ENCODE measurements at places on chromosomes 7 and 10.

- DNase-seq = no peak
Measured at GRCh38 chr7:158377800-158378623, 209.6 kb downstream of the PTPRN2 start.

DNA sequence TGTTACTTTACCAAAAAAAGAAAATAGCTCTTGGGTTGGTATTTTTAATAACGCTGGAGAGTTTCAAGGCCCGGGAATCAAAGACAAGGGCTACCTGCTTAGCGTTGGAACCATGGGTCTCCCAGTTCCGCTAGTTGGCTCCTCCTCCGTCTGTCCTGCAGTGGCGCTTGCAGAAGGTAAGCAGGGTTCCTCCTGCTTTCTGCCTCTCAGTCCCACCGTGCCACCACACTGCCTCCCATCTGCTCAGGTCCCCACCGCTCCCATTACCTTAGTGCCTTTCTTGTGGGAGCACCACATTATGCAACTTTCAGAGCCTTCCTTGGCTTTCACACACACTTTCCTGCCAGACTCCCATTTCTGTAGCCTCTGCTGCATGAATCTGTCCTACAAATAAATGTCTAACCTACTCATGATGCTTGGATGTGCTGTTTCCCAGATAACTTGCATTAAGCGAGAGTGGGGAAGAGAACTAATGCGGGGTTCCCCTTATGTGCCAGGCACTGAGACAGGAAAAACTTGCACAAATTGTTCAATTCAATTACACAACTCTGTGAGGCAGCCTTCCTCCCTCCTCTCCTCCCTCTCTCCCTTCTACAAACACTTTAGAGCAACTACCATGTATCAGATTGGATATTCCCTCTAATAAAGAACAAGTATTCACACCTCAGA lies 124.5 kb downstream of the AOAH start:
- DNase-seq = no peak

DNA sequence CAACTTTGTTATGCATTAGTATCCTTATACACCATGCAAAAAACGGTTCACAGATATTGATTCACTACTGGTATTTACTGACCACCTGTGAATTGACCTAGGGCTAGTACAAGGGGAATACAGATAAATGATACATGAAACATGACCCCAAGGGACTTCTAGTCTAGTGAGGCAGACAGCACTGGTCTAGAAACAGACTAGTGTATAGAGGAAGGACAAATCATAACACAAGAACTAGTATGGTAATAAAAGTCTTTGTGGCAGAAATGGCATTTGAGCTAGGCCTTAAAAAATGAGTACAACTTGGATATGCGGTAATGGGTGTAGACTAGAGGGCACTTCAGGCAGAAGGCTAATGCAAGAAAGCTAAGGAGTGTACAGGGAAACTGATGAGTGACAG lies 86.6 kb downstream of the SLC25A13 start:
- no peak for DNase-seq

DNA sequence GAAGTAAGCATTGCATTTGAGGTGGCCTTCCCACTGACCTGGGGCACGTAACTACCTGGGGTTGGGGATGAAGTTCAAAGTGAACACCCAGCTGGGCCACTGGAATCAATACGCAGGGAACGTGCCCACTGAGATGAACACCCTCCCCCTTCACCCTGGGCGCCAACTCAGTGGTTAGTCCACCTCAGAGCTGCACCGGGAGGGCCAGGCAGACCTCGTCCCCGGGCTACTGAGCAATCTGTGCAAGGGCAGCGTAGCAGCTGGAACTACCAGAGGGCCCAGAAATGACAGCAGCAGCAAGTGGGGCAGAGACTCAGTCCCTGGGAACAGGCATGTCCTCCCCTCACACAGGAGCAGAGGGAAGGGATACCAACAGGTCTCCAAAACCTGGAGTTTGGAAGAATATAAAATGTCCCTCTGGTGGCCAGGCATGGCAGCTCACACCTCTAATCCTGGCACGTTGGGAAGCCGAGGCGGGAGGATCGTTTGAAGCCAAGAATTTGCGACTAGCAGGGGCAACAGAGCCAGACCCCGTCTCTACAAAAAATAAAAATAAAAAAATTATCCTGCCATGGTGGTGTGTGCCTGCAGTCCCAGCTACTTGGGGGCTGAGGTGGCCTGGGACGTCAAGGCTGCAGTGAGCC lies 143.9 kb downstream of the SH3PXD2A start:
- DNase-seq = no peak

DNA sequence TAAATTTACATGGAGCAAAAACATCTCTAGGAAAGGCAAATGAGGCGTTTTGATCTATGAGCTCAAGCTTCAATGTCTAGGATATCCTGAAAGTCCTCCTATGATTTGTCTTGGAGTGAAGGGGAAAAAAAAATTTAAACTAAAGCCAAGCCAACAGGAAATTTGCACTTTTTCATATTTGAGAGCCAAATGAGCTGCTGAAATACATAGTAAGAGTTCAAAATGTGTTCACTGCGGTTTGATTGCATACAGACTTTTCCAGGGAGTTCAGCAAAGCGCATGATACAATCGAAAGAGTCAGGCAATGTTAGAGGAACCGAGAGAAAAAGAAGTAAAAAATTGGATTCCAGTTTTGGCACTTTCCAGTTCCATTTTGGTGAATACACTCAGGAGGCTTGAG lies 633.4 kb upstream of the MGMT start:
- DNase-seq = no peak

DNA sequence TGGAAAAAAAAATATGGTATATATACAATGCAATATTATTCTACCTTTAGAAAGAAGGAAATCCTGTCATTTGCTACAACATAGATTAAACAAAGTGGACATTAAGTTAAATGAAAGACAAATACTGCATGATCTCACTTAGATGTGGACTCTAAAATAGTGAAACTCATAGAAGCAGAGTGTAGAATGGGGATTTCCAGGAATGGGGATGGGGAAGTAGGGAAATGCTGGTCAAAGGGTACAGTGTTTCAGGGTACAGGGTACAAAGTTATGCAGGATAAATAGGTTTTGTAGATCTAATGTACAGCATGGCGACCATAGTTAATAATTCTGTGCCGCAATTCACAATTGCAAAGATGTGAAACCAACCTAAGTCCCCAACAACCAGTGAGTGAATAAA lies 385.5 kb downstream of the SFMBT2 start:
- no peak for DNase-seq

DNA sequence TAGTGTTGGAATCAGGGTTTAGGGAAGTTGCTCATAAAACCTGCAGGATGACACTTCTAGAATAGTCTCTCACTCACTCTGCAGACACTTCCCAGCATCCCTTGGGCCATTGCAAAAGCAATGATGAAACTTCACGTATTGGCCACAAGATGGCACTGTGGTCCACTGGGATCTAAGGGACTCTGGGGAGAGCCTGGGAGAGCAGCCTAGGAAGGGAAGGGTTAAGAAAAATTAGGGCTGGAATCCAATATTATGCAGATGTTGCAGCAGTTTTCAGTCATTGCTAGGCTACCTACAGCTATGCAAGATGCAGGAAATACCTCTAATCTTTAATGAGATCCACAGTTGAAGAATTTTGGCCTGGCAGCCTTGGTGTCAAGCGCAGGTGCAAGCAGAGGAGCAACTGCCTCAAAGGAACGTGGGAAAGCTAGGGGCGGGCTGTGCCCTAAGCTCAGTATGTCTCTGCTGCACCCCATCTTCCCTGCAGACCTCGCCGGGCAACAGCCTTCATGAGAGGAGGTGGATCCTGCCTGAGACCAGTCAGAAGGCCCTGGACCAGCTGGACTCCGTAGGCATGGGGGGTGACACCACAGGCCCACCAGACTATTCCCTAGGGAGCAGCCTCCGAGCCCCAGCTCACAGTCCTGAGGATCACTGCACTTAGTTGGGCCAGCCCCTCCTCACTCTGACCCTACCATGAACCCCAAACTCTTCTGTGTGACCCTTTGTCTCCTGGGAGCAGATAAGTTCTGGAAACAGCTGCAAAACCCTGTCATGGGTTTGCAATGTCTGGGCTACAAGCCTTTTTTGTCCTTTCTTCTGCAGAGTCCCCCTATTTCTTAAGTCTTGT lies 127.9 kb upstream of the PRSS58 start:
- DNase-seq = peak; percentile 15

GRCh38 chr7:30142710-30143109 lies 7.9 kb downstream of the MTURN start:
- no peak for DNase-seq

- no peak for DNase-seq
Measured at GRCh38 chr10:96501985-96502384, 11.7 kb downstream of the TLL2 start.

DNA sequence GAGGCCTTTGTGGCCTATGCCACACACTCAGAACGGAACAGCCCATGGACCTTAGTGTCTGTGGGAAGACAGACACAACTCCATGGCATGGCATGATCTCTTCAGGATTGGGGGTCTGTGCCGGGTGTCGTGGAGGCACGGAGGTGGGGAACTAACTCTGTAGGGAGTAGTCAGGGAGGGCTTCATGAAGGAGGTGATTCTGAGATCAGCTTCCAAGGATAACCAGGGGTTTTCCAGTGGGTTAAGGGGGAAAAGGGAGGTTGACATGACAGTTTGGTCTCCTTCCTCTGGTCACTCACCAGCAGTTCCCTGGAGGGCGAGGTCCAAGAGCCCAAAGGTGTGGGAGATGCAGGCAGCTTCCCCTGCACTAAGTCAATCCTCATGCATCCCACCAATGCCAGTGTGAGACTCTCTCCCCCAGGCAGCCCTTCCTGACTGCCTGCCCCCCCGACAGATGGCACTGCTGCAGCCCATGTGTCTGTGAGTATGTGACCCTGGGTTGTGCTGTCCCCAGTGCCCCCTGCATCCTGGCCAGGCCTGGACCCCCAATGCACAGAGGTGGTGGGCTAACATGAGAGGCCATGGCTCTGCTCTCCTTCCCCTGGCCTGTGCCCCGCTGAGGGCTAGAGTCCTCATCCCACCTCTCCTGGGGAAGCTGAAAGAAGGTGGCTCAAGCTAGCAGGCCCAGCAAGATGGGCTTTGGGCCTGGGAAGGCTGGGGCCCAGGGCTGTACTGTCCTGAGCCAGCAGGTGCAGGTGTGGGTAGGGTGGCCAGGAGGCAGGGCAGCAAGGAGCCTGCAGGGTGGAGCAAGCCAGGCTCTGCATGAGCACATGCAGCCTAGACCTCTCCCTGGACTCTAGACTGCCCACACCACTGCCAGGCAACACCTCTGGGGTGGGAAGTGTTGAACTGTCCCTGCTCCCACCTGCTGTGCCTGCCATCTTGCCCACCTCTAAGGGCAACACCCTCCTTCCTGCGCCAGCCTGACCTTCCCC lies 39.7 kb downstream of the RASGEF1A start:
- no peak for DNase-seq

DNA sequence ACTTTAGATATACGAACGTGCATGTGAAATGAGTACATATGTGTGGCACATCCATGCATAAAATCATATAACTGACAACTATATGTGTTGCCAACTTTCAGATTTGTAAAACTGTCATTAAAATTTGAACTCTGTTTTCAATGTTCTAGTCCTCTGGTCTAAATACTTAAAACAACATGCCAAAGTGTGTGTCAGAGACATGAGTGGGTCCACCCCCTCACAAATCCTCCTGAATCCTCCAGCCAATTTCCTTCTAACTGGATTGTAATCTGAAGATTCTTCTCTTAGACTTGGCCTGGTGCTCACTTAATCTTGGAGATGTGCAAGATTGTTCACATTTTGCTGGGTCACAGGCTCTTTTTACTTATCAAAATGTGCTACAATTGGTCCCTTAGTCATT lies 184.1 kb downstream of the RELN start:
- no peak for DNase-seq

GRCh38 chr7:4775250-4775847 lies at the start of gene AP5Z1:
AP5Z1 (plus strand) TSS chr7:4775623; CDS start chr7:4775716, 93 bp downstream.
- DNase-seq = peak; percentile 91

DNA sequence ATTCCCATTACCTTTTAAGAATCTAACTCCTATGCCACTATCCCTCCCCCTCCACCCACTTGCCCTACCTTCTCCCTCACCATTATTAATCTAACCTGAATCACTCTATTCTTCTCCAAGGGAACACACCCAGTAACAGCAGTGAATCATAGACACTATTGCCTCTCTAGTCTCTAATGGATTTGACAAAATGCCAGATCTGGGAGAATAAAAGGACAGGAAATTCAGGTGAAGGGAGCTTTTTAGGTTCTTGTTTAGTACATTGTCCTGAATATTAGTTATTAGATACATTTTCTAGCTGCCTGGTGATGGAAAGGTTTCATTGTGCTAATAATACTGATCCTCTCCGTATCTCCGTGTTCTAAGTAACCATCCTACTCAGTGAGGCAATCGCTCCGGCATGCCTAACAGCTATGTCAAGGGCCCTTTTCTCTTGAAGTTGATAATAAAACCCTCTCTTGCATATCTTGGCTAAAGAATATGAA lies 4.1 kb upstream of the SFR1 start:
- DNase-seq = no peak

DNA sequence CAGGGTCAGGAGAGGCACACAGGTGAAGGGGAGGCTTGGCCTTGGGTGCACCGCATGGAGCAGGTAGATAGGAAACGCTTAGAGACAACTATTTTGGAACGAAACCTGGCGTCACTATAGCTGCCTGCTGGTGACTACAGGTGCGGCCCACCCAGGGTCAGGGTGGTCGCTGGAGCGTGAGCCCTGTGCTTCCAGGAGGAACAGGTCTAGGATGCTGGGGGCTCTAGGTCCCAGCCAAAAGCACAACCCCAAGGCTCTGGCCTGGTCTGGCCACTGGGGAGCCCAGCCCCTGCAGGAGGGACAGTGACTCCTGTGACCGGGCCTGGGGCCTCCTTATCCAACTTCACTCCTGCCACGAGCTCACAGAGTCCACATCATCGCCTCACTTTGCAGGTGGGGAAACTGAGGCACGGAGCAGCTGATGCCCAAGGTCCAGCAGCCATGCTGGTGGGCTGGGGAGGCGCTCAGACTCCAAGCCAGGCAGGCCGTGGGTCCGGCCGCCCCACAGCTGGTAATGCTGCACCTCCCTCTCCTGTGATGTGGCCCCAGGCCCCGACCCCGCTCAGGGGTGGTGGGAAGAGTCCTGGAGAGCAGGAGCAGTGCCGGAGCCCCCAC lies 9.0 kb downstream of the LFNG start:
- DNase-seq = no peak

- no peak for DNase-seq
Measured at GRCh38 chr10:114911052-114911711, 26.8 kb upstream of the TRUB1 start.

GRCh38 chr10:12835709-12836108 lies 165.8 kb downstream of the CCDC3 start:
- no peak for DNase-seq

- no peak for DNase-seq
Measured at GRCh38 chr7:52151559-52151958, 835.0 kb upstream of the COBL start.

GRCh38 chr10:51705774-51706173 lies 6.4 kb upstream of the CSTF2T start:
- DNase-seq = no peak

DNA sequence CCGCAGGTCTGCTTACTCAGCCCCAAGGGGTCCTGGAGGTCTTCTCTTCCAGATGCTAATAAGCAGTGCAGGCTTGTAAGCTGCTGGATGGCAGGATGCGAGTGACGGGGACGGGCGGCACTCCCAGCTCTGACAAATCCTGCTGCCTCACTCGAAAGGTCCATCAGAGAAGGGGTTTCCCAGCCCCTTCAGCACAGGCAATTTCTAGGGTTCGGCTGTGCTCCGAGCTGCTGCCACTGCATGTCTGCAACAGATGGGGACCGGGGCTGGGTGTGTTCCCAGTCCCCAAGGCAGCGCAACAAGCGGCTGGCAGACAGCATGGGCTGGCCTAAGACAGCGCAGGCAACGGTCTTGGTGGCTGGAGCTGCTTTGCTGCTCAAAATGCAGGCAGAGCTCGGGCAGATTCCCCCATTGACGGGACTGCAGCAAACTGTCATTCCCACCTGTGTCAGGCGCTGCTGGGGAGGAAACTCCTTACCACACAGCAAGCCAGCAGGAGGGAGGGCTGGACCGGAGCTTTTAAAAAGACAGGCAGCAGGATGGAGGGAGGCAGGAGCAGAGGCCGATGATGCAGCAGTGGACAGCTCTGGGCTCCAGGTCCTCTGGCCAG lies 62.4 kb downstream of the PRKAG2 start:
- no peak for DNase-seq
